Naive thymus-derived CD8-positive, alpha-beta T cell (primary cell): ENCODE measurements at places on chromosomes 7 and 10. TPM values are rescaled to one million over a fixed set of nuclear protein-coding genes. Genes with fewer than 3 reads are reported as not detected.

FKBP14 gene
- 4.6 TPM for total RNA-seq

IFIT1B gene
- total RNA-seq, result not detected

SFRP4 gene
- not detected for total RNA-seq

TNS3 gene
- total RNA-seq, result 1.2 TPM

DHX32 gene
- 19.1 TPM for total RNA-seq

OR6B1 gene
- not detected for total RNA-seq

SEMA3C gene
- not detected for total RNA-seq

JCAD gene
- not detected for total RNA-seq

WEE2 gene
- total RNA-seq, result not detected

- no peaks in the 10 kb centered on the region for H3K27me3 ChIP-seq
- H3K4me3 ChIP-seq, result peak overlapping the region; percentile 28
- H3K27ac ChIP-seq, result peak overlapping the region; percentile 86
- H3K36me3 ChIP-seq, result no peaks in the 10 kb centered on the region
- DNase-seq, result no peak
Observed at GRCh38 chr10:17409170-17409733, 45.1 kb downstream of the ST8SIA6 start.

- H3K4me3 ChIP-seq, result no peak overlapping the region
- DNase-seq, result no peak
- H3K27ac ChIP-seq, result no peak overlapping the region
- peaks cover 14% of the 10 kb centered on the region for H3K4me1 ChIP-seq
Observed at GRCh38 chr10:110138197-110138812, 69.1 kb upstream of the MXI1 start.

DNA sequence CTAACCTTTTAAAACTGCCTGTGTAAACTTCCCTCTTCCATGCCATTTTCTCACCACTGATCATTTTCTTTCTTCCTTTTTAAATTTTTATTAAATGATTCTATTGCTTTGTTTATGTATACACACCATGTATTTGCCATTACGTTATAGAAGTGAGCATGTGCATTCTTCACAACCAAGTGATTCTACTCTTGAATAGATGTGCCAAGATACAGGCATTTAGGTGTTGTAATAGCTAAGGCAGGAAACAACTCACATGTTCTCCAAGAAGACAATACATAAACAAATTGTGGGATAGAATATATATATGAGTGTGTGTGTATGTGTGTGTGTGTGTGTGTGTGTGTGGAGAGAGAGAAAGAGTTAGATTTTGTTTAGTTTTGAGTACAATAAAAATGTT is 202.6 kb upstream of the SEMA3E start:
- H3K4me3 ChIP-seq, result no peak overlapping the region
- H3K27ac ChIP-seq, result no peak overlapping the region
- no peaks in the 10 kb centered on the region for H3K27me3 ChIP-seq
- no peaks in the 10 kb centered on the region for H3K4me1 ChIP-seq
- DNase-seq, result no peak

DNA sequence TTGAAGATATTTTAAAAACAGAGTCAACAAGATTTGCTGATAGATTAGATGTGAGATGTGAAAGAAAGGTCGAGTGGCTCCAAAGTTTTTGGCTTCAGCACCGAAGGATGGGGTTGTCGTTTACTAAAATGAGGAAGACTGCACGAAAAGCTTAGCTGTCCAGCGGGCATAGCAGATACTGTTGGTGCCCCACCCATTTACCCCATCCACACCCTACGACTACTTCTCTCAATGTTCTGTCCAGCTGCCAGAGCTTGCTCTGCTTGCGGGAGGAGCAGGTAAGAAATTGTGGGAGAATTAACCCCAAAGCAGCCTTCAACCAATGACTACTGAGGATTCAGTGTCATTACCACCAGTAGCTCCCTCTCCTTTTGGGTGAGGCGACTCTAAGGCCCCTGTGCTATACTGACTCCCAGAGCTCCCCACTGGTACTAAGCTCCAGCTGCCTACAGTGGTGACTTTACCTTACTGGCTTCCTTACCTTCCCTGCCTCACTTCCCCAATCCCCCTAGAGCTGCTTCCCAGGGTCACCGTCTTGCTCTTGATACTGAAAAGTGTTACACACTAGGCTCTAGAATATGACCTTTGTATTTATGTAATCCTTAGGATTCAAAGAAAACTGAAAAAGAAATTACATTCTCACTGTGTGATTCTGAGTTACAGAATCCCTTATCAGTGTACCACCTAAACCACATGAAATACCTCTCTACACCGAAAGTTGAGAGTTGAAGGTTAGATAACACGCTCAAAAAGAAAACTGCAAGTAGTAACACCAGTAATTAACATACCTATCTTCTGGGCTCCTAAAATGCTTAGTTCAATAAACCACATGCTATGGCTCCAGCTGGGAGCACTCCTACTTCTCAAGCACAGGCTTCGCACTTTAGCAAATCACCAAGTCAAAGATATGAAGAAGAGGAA is 22.3 kb downstream of the CACUL1 start:
- DNase-seq, result no peak
- H3K27me3 ChIP-seq, result no peaks in the 10 kb centered on the region
- H3K27ac ChIP-seq, result peak overlapping the region; percentile 91
- peaks cover 94% of the 10 kb centered on the region for H3K4me1 ChIP-seq
- peaks cover 4% of the 10 kb centered on the region for H3K36me3 ChIP-seq

- H3K4me3 ChIP-seq, result no peak overlapping the region
- peaks cover 13% of the 10 kb centered on the region for H3K4me1 ChIP-seq
- H3K27me3 ChIP-seq, result no peaks in the 10 kb centered on the region
- no peak for DNase-seq
- H3K27ac ChIP-seq, result no peak overlapping the region
- H3K36me3 ChIP-seq, result no peaks in the 10 kb centered on the region
Observed at GRCh38 chr10:29663718-29664117, 28.9 kb upstream of the SVIL start.

DNA sequence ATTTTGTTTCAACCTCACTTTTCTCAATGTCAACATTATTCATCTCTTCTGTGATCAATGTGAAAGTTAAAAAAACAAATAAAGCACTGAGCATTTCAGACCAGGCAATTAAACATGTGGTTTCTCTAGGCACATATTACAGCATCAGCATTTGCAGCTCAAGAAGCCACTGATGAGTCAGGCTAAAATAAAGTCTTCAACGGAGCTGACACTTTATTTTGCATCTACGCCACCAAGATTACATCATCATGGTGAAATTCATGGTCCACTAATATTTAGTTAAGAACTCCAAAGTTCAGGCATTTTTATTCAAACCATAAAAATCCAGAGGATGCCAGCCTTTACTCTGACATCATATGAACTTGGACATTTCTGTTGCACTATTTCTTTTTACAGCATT is 33.0 kb downstream of the MAGI2 start:
- no peak overlapping the region for H3K27ac ChIP-seq
- no peak overlapping the region for H3K4me3 ChIP-seq
- DNase-seq, result no peak

- H3K27ac ChIP-seq, result no peak overlapping the region
- H3K4me1 ChIP-seq, result peaks cover 78% of the 10 kb centered on the region
- H3K36me3 ChIP-seq, result peaks cover 15% of the 10 kb centered on the region
- DNase-seq, result no peak
Observed at GRCh38 chr10:26837139-26837538, 23.6 kb downstream of the ABI1 start.

GRCh38 chr7:71216211-71216610 is 84.3 kb downstream of the GALNT17 start:
- no peaks in the 10 kb centered on the region for H3K4me1 ChIP-seq
- no peak overlapping the region for H3K4me3 ChIP-seq
- H3K27me3 ChIP-seq, result no peaks in the 10 kb centered on the region

GRCh38 chr7:7861211-7861633 is 107.4 kb upstream of the GLCCI1 start:
- no peaks in the 10 kb centered on the region for H3K27me3 ChIP-seq
- no peak for DNase-seq
- H3K4me1 ChIP-seq, result no peaks in the 10 kb centered on the region
- peaks cover 4% of the 10 kb centered on the region for H3K36me3 ChIP-seq
- H3K4me3 ChIP-seq, result no peak overlapping the region

DNA sequence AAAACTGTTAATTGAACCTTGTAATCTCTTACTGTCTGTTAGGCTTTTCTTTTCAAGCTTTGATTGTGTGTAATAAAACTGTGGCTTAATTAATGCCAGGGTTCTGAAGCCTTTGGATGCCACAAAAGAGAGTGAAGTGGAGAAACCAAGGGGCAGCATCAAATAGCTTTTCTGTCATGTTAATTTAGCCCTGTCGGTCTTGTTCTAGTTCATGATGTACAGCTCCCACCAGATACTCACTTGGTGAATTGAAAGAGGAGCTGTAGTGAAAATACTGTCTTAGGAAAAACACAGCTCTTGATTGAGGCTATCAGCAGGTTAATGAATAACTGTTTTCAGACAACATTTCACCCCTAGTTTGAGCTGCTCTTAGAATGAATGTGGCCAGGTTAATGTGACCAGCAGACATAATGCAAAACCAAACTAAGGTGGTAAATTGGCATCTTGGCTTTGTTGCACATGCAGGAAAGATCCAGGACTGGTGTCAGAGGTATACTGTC is 94.2 kb downstream of the POLL start:
- no peaks in the 10 kb centered on the region for H3K27me3 ChIP-seq
- H3K27ac ChIP-seq, result no peak overlapping the region
- no peak overlapping the region for H3K4me3 ChIP-seq
- peaks cover 5% of the 10 kb centered on the region for H3K4me1 ChIP-seq

- no peak overlapping the region for H3K27ac ChIP-seq
- H3K36me3 ChIP-seq, result peaks cover 15% of the 10 kb centered on the region
- H3K27me3 ChIP-seq, result peaks cover 2% of the 10 kb centered on the region
Observed at GRCh38 chr7:130695840-130696239, 9.5 kb upstream of the TSGA13 start.

DNA sequence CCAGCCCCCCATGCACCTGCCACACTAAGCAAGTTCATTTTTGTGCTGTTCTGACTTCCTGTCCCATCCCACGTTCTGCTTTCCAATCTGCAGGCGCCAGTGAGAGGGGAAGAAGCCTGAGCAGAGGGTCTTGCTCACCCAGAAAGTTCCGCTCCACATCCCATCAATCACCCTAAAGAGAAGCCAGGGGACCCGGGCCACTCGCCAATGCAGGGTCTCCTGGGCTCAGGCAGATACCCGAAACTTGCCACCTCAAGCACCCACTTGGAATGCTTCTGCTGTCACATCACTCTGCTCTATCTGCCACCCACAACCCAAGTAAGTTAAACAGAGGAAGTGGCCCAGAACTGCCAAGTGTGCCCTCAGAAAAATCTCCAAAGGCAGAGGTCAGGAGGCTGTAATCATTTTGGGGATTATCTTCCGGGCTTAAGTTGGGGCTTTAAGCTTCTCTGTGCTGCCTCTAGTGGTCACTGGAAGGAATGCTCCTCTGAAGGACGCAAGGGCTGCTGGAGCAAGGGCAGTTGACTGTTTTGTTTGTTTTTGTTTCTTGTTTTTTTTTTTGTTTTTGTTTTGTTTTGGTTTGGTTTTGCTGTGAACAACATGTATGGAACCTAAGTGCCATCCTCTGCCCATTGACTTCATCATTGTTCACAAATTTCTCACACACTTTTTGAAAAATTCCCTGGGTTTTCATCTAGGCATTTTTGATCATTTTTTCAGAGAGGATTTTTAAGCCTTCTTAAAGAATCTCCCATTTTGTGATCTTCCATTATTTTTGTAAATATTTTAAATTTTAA is 25.5 kb downstream of the PRR15 start:
- no peaks in the 10 kb centered on the region for H3K36me3 ChIP-seq
- H3K27ac ChIP-seq, result no peak overlapping the region
- peak overlapping the region; percentile 57 for H3K4me3 ChIP-seq

GRCh38 chr10:77090381-77091356 is 546.9 kb downstream of the KCNMA1 start:
- H3K4me1 ChIP-seq, result no peaks in the 10 kb centered on the region
- no peaks in the 10 kb centered on the region for H3K36me3 ChIP-seq
- H3K4me3 ChIP-seq, result no peak overlapping the region
- no peaks in the 10 kb centered on the region for H3K27me3 ChIP-seq

GRCh38 chr7:110842796-110843195 is 248.1 kb upstream of the LRRN3 start:
- no peaks in the 10 kb centered on the region for H3K36me3 ChIP-seq
- H3K4me1 ChIP-seq, result no peaks in the 10 kb centered on the region
- no peak overlapping the region for H3K4me3 ChIP-seq
- H3K27me3 ChIP-seq, result no peaks in the 10 kb centered on the region

GRCh38 chr10:78584681-78585080 is 484.1 kb upstream of the ZMIZ1 start:
- H3K27me3 ChIP-seq, result no peaks in the 10 kb centered on the region
- no peaks in the 10 kb centered on the region for H3K4me1 ChIP-seq
- H3K36me3 ChIP-seq, result no peaks in the 10 kb centered on the region

DNA sequence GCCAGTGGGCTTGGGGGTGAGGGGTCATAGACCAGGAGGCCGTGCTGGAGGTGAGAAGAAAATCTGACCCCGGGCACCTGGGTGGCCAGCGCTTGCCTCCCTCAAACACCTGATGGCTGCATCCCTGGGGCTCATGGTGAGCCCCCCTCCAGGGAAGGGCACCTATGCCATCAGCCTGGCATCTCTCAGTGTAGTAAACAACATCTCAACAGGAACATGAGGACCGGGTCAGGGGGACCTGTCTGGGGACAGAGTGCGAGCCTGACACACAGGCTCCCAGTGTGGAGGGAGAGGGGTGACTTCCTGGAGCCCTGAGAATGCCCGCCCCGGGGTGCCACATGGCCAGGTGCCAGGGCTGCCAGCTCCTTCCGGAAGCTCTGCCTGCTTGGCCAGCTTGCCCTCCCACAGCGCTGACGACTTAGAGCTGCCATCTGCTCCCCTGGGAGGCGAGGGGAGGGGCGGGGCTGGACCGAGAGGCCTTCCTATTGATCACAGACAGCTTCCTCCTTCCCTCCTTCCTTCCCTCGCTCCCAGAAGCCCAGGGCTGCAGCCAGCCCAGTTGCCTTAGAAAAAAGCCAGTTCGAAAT is 12.3 kb downstream of the STX1A start:
- H3K27me3 ChIP-seq, result no peaks in the 10 kb centered on the region
- peak overlapping the region; percentile 69 for H3K27ac ChIP-seq
- no peak overlapping the region for H3K4me3 ChIP-seq
- H3K36me3 ChIP-seq, result no peaks in the 10 kb centered on the region

DNA sequence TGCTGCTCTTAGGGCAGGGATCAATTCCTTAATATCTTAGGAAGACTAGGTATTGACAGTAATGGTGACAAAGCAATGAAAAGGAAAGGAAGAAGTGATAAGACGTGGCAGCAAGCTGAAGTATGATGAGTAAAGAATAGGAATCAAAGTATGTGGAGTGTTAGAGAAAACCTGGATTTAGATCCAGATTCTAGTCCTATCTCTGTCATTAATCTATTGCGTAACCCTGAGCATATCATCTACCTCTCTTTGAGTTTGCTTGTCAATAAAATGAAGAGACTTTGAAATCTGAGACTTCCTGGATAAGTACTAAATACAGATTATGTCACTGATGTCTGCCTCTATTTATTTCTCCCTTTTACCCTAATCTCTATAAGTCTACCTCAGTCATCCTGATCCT is 89.2 kb downstream of the PTEN start:
- H3K27ac ChIP-seq, result peak overlapping the region; percentile 49
- H3K4me3 ChIP-seq, result no peak overlapping the region
- no peaks in the 10 kb centered on the region for H3K27me3 ChIP-seq
- H3K36me3 ChIP-seq, result peaks cover 21% of the 10 kb centered on the region
